ENCODE measurements at places on chromosomes 7 and 10.

- no peak for DNase-seq
Measured at GRCh38 chr7:121099572-121099971, 111.1 kb downstream of the CPED1 start.

- no peak for DNase-seq
Measured at GRCh38 chr7:73983437-73984164, 44.4 kb upstream of the ELN start.

- no peak for DNase-seq
Measured at GRCh38 chr10:62166331-62167131, 102.1 kb downstream of the RTKN2 start.

GRCh38 chr7:14751461-14751860, 151.1 kb downstream of the DGKB start:
- no peak for DNase-seq

GRCh38 chr7:85055906-85056305, 130.9 kb downstream of the SEMA3D start:
- DNase-seq: no peak

DNA sequence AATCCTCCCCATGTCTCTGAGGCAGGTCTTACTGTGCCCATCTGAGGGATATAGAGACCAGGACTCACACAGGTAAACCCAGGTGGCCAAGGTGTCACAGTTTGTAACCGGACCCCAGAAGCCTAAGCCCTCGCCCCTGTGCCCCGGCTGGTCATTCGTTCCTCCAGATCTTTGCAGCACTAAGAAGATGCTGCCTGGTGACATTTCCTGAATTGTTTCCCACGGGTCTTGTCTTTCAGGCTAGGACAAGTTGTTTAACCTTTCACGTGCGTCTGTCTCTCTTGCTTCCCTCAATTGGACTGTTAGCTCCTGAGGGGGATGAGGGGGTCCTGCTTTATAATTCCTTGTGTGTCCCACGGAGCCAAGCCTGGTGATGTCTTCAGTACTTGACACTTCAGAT, 158.0 kb downstream of the KCNMA1 start:
- DNase-seq: no peak

- no peak for DNase-seq
Measured at GRCh38 chr10:124236816-124237215, 143.4 kb upstream of the CHST15 start.

GRCh38 chr7:94418851-94419250, 24.2 kb downstream of the COL1A2 start:
- DNase-seq: no peak

DNA sequence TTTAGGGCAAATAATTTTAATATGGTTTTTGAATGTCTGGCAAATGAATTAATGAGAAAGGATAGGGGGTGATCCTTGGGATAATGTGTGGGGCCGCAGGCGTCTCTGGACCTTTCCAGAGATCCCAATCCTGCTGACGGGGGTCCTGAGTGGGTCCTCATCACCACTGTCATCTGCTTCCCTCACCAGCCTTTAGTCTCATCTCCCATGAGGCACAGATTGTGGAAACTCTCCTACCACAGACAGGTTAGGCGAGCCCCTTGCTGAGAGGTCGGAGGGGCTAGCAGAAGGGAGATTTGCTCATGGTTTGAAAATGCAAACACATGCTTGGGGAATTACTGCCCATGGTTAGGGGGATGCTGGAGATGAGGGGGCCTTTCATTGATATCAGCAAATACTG, 484.6 kb downstream of the RPS24 start:
- no peak for DNase-seq

GRCh38 chr7:38168890-38169570, 9.0 kb upstream of the STARD3NL start:
- DNase-seq: no peak

DNA sequence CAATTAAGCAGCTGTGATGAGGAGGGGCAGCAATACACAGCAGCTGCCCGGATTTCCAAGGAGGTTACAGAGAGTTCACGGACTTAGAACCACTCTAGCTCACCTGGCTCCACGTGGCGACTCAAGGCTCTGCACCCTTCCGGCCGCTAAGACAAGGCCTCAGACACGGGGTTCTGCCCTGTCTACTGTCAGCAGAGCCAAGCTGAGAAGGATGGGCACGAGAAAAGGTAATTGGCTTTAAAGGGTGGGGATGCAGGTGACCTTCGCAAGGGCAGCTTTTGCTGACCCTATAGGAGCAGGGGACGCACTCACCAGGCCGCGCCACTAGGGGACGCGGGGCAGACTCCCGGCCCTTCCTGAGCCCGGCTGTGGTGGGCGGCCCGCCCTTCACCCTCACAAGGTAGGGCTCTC, 152.4 kb downstream of the KIF20B start:
- DNase-seq: no peak

GRCh38 chr7:23468526-23469149, 1.7 kb downstream of the IGF2BP3 start:
- DNase-seq: no peak

- DNase-seq: no peak
Measured at GRCh38 chr10:125199270-125199669, 38.9 kb upstream of the CTBP2 start.

- no peak for DNase-seq
Measured at GRCh38 chr7:135980012-135980551, 2.9 kb upstream of the MTPN start.

GRCh38 chr7:130667593-130668257, 823 bp downstream of the COPG2 start:
- no peak for DNase-seq

GRCh38 chr10:28468707-28469483, 64.0 kb upstream of the WAC start:
- DNase-seq: no peak

- no peak for DNase-seq
Measured at GRCh38 chr7:112494656-112495055, 13.9 kb downstream of the LSMEM1 start.

GRCh38 chr7:94182066-94182465, 177.9 kb upstream of the BET1 start:
- no peak for DNase-seq

- no peak for DNase-seq
Measured at GRCh38 chr10:36808625-36809362, 316.6 kb upstream of the ANKRD30A start.

- DNase-seq: no peak
Measured at GRCh38 chr7:12728192-12728538, 40.7 kb downstream of the ARL4A start.

All from stimulated activated CD8-positive, alpha-beta memory T cell treated with anti-CD3 and anti-CD28 coated beads, Interleukin-4, amount 100 ng/mL, for 4 hours (primary cell).